Stomach (tissue), 19 donors: ENCODE measurements at places on chromosomes 4 and X. TPM values are rescaled to one million over a fixed set of nuclear protein-coding genes. Genes with fewer than 3 reads are reported as not detected.

DNA sequence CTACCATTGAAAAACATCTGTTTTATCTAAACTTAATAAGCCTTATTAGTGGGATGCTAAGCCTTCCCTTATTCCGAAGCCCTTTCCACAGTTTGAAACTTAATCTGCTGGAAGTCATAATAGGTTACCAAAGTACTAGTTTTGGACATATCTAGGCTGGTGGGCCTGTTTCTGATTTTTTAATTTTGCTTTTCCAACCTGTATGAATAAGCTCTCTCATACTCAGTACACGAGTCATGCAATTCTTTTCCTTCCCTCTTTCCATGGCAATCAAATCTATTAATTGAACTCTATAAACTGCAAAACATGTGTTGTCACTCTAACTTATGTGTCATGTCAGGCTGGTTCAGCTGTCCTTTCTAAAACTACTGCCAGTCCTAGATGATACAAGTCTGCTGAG is 91.0 kb downstream of the AMMECR1 start:
- H3K36me3 ChIP-seq = no peaks in the 10 kb centered on the region
- H3K27ac ChIP-seq = no peak overlapping the region
- H3K27me3 ChIP-seq = no peaks in the 10 kb centered on the region
- H3K4me1 ChIP-seq = no peaks in the 10 kb centered on the region

The AFM gene
- total RNA-seq = not detected

The POLN gene
- total RNA-seq = 5.1 TPM

- H3K36me3 ChIP-seq = no peaks in the 10 kb centered on the region
- no peak for DNase-seq
- no peak overlapping the region for H3K4me3 ChIP-seq
- H3K4me1 ChIP-seq = no peaks in the 10 kb centered on the region
Measured at GRCh38 chrX:39676434-39676833, 421.3 kb downstream of the BCOR start.

GRCh38 chr4:112184438-112184837 is 39.2 kb downstream of the FAM241A start:
- H3K36me3 ChIP-seq = no peaks in the 10 kb centered on the region
- no peak overlapping the region for H3K27ac ChIP-seq
- H3K4me3 ChIP-seq = no peak overlapping the region

The DCTD gene
- 90.6 TPM for total RNA-seq

GRCh38 chr4:156442912-156443311 is 489.2 kb upstream of the CTSO start:
- no peaks in the 10 kb centered on the region for H3K27me3 ChIP-seq
- H3K36me3 ChIP-seq = no peaks in the 10 kb centered on the region
- no peak overlapping the region for H3K4me3 ChIP-seq
- DNase-seq = no peak
